A549 treated with Mapracorat at 1 μM for 4 hours (cell line): ENCODE measurements at places on chromosomes 4 and X. TPM values are rescaled to one million over a fixed set of nuclear protein-coding genes. Genes with fewer than 3 reads are reported as not detected.

Gene CSAG2
- not detected in 5 replicates for total RNA-seq

Gene ANOS1
- total RNA-seq: 0.02 to 0.20 TPM (median 0.08 TPM) in 4 of 5 replicates, not detected in the other

Gene PTCHD1
- total RNA-seq: not detected in 5 replicates

Gene GPM6B
- total RNA-seq: 0.09 to 0.28 TPM (median 0.24 TPM) in 5 replicates

Gene NSUN7
- 0.17 to 0.62 TPM (median 0.41 TPM) in 5 replicates for total RNA-seq

Gene MTMR8
- 0.53 to 1.1 TPM (median 0.65 TPM) in 5 replicates for total RNA-seq

Gene USP17L15
- not detected in 5 replicates for total RNA-seq

Gene TCEAL5
- total RNA-seq: not detected in 5 replicates

Gene ENPEP
- 0.02 TPM in 1 of 5 replicates, not detected in the others for total RNA-seq

Gene SMIM31
- total RNA-seq: 0.06 to 0.15 TPM in 2 of 5 replicates, not detected in the others
